SJSA1 (cell line): ENCODE measurements at places on chromosomes 7 and 10. TPM values are rescaled to one million over a fixed set of nuclear protein-coding genes. Genes with fewer than 3 reads are reported as not detected.

Gene PAX4
- not detected in 2 replicates for total RNA-seq

Gene CYP2W1
- total RNA-seq = not detected in 2 replicates

Gene LDB3
- 1.1 and 1.4 TPM in 2 replicates for total RNA-seq

- no peaks in the 10 kb centered on the region for H3K36me3 ChIP-seq
- H3K4me1 ChIP-seq = no peaks in the 10 kb centered on the region
- no peak for DNase-seq
- H3K4me3 ChIP-seq = no peak overlapping the region
- peaks cover 26% of the 10 kb centered on the region for H3K27me3 ChIP-seq
- H3K27ac ChIP-seq = no peak overlapping the region
Observed at GRCh38 chr7:22452142-22452959, 47.6 kb downstream of the STEAP1B start.

- H3K27me3 ChIP-seq = no peaks in the 10 kb centered on the region; the same call in 1 of the 2 replicates
- H3K36me3 ChIP-seq = no peaks in the 10 kb centered on the region
- peaks cover 13% of the 10 kb centered on the region for H3K4me1 ChIP-seq
- no peak overlapping the region for H3K4me3 ChIP-seq
Observed at GRCh38 chr7:34260279-34260678, 354.9 kb downstream of the BMPER start.

- no peak overlapping the region for H3K27ac ChIP-seq
- no peak for DNase-seq
- H3K27me3 ChIP-seq = peaks cover 26% of the 10 kb centered on the region
- no peaks in the 10 kb centered on the region for H3K4me1 ChIP-seq
- H3K4me3 ChIP-seq = no peak overlapping the region
Observed at GRCh38 chr7:143354376-143354775, 8.1 kb downstream of the FAM131B start.

- no peak for DNase-seq
- H3K27me3 ChIP-seq = no peaks in the 10 kb centered on the region
- no peak overlapping the region for H3K27ac ChIP-seq
- H3K4me3 ChIP-seq = no peak overlapping the region
- H3K4me1 ChIP-seq = no peaks in the 10 kb centered on the region
- H3K36me3 ChIP-seq = no peaks in the 10 kb centered on the region
Observed at GRCh38 chr7:71507680-71508602, 376.0 kb downstream of the GALNT17 start.

DNA sequence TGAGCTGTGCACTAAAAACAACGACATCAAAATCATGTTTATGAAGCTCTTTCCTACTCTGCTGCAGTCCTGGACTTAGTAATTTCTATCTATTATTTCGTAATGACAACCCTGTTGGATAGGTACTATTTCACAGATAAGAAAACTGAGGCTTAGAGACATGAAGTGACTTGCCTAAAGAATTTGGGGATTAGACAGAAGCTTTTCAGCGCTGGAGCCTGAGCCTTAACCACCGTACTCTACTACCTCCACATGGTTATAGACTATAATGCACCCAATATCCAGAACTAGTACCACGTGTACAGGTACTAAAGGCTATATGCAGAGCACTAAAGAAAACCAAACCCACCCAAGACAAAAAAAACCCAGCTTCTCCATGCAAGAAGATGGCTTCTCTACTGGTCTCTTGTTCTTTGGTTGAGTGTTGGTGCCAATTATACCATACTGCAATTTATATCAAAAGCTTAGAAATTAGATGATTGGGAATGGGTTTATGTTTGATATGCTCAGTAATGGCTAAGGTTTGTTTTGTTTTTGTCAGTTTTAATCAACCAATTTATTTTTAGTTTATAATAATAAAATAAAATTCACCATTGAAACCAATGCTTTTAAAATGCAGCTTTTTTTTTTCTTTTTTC lies 6.5 kb upstream of the SNX10 start:
- H3K4me3 ChIP-seq = no peak overlapping the region
- no peak overlapping the region for H3K27ac ChIP-seq
- H3K4me1 ChIP-seq = no peaks in the 10 kb centered on the region
- H3K36me3 ChIP-seq = no peaks in the 10 kb centered on the region
- no peaks in the 10 kb centered on the region; the same call in 1 of the 2 replicates for H3K27me3 ChIP-seq
- DNase-seq = no peak
